Right forelimb (tissue), 1 donor: ENCODE measurements at places on chromosomes 1 and 21.

DNA sequence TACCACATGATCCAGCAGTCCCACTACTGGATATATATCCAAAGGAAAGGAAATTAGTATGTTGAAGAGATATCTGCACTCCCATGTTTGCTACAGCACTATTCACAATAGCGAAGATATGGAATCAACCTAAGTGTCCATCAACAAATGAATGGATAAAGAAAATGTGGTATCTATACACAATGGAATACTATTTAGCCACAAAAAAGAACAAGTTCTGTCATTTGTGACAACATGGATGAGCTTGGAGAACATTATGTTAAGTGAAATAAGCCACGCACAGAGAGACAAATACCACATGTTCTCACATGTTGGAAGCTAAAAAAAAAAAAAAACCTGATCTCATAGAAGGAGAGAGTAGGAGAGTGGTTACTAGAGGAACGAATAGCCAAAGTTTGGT, 17.7 kb downstream of the ATPAF1 start:
- DNase-seq: no peak

DNA sequence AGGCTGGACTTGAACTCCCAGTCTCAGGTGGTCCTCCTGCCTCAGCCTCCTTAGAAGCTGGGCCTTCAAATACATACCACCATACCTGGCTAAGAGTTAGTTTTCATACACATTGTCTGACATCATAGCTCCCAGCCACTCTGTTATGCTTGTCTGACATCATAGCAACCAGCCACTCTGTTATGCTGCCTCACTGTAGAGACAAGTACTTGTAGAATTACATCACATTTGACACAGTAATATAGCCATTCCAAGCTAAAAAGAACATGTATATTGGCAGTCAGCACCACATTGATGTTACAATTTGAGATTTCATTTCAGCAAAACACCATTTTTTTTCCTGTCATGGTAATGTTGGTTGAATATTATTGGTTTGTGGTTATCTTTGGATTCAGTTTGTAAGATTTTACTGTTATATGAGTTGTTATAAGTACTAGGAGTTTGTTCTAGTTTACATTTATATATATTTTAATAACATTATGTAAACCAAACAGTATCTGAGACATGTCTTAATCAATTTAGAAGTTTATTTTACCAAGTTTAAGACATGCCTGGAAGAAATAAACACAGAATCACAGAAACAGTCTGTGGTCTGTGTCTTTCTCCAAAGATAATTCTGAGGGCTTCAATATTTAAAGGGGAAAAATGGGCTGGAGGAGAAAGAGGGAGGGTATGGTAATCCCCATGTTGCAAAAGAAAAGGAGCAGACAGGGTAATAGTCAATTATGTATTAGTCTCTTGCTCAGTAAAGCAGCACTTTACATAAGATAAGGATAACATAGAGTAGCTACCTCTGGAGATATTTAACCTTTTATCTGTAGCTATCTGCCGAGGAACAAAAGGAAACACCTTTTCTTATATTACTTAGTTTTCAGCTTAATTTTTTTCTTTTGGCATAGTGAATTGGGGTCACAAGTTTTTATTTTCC, 43.0 kb downstream of the XPR1 start:
- no peak for DNase-seq

GRCh38 chr1:238677567-238677966, 708.8 kb upstream of the CHRM3 start:
- no peak for DNase-seq

- DNase-seq: no peak
These were observed 76.4 kb downstream of the ST3GAL3 start for GRCh38 chr1:43783671-43784205.

DNA sequence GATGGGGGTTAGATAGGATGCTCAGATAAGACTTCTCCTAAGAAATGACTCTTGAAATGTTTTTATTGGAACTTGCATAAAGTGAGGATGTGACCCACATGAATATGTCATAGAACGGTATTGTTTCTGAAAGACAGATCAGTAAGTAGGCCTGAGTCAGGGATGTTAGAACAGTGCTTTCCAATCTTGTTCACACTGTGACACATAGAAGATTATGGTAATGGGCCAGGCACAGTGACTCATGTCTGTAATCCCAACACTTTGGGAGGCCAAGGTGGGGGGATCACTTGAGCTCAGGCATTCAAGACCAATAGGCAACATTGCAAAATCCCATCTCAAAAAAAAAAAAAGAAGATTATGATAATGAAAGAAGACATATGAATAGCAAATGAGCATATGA, 32.9 kb downstream of the FMO4 start:
- DNase-seq: no peak

- no peak for DNase-seq
These were observed 59.0 kb upstream of the ST6GALNAC3 start for GRCh38 chr1:76015478-76016103.

- no peak for DNase-seq
These were observed 237.3 kb downstream of the S1PR1 start for GRCh38 chr1:101474039-101474665.

GRCh38 chr1:180198196-180198595, 31.9 kb upstream of the LHX4 start:
- DNase-seq: no peak

GRCh38 chr1:157134442-157134841, 3.8 kb downstream of the ETV3 start:
- no peak for DNase-seq

- DNase-seq: no peak
These were observed 829 bp downstream of the KCNE1 start for GRCh38 chr21:34511181-34511580.

GRCh38 chr1:4010284-4010683, 110.2 kb upstream of the C1orf174 start:
- no peak for DNase-seq

DNA sequence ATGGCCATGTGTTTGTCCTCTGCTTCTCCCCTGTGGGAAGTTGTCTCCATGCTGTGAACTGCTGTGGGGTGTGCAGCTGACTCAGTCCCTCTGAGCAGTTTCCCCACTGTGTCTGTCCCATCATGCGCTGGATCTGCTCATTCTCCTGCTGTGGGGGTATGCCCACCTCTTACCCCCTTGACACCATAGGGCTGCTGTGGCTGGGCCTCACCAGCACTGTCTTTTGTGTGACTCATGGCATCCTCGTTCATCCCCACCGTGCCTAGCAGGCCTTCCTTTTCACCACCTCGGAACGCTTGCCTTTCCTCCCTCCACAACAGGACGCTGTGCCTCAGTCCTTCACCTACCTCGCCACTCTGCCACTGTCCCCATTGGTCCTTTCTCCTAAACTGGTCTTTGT, 27.3 kb downstream of the VANGL2 start:
- no peak for DNase-seq

GRCh38 chr1:152165286-152166077, 6.5 kb upstream of the RPTN start:
- DNase-seq: no peak

DNA sequence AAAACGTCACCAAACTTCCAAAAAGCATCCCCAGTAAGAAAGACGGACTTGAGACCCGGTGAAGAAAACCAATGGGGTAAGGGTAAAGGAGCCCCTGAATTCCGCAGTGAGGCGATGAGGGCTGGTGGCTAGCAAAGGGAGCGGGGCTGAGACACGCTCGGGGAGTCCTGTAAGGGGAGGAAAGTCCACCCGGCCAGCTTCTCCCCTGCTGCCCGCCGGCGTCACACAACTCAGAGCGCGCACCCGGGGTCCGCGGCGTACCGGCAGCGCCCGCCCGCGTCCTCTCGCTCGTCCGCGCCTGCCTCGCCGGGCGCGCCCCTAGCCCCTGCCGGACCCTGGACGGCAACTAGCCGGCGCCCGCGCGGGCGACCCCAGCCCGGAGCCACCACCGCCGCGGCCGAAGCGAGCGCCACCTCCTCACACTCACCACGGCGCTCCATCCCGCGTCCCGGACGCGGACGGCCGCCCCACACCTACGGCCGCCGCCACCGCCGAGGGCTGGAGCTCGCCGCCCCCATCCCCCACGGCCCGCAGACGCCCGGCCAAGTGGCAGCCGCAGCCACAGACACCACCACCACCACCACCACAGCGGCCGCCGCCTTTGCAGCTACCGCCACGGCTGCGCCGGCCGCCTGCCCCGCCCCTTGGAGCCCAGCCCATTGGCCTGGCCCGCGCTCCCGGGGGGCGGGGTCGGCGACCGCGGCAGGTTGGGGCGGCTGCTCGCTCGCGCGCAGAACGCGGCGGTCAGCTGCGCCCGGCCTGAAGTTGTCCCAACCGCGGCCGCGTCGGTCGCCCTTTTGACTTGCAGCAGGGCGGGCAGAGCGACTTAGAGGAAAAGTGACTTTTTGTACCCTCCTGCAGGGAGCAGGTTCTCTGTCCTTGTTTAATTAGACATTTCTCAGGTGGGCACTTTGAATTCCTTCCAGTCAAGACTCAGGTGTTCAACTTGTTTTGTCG, 10.0 kb upstream of the ARHGAP29 start:
- DNase-seq: peak; percentile 82

GRCh38 chr21:38506661-38507281, 8.5 kb upstream of the ERG start:
- peak; percentile 60 for DNase-seq

DNA sequence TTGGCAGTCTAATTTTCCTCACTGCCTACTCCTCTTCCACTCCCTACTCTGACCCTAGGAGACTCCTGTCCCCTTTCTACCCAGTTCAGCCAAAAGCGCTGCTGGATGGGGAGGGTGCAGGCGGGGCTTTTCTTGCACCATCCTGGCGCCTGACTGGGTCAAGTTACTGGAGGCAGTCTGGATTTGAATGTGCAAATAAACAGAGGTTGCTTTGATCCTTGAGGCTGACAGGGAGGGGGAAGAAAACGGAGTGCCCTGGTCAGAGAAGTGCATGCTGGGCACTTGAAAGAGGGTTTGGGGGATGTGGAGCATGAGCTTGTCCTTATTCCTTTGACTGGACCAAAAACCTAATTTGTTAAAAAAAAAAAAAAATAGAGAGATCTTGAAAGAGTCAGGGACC, 76.8 kb upstream of the SOX13 start:
- no peak for DNase-seq

DNA sequence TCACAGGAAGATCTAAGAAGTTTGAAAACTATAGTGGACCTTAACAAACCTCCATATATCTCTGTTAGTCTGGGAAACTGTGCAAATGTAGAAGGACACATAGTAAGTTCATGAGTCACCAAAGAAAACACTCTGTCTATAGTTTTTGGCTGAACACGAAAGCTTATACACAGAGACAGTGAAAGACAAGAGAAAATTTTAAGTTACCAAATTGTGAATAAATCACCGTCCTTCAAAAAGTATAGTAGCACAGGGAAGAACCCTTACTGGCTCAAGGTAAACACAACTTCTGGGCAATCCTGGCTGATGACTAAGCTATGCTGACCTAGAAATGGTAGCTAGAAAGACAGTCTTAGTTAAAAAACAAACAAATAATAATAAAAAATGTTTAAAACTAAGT, 1057.9 kb downstream of the AMY1C start:
- DNase-seq: no peak

GRCh38 chr1:112956544-112957132, 642 bp upstream of the SLC16A1 start:
- no peak for DNase-seq

DNA sequence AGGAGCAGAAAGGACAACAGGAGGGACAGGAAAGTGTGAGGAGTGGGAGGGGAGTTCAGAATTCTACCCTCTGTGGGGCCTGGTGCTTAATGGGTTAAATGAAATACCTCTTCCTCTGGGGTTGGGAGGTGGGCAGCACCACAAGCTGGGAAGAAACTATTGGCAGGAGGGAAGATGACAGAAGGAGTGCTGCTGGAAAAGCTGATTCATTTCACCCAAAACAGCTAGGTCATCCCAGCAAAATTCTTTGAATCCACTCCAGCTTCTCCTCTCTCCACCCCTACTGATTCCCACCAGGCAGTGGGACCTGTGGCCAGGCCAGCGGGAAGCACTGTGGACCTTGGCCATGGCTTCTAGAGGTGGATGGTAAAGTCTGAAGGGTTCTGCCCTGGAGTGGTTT, 12.8 kb downstream of the BCAN start:
- no peak for DNase-seq

- no peak for DNase-seq
These were observed 511.7 kb downstream of the USP25 start for GRCh38 chr21:16241479-16241963.

- DNase-seq: no peak
These were observed 80.2 kb upstream of the KLHDC7A start for GRCh38 chr1:18400347-18401102.

- DNase-seq: no peak
These were observed 10.0 kb downstream of the LRRC39 start for GRCh38 chr1:100168051-100168450.

GRCh38 chr21:33386222-33386784, 16.9 kb upstream of the IFNGR2 start:
- DNase-seq: no peak

DNA sequence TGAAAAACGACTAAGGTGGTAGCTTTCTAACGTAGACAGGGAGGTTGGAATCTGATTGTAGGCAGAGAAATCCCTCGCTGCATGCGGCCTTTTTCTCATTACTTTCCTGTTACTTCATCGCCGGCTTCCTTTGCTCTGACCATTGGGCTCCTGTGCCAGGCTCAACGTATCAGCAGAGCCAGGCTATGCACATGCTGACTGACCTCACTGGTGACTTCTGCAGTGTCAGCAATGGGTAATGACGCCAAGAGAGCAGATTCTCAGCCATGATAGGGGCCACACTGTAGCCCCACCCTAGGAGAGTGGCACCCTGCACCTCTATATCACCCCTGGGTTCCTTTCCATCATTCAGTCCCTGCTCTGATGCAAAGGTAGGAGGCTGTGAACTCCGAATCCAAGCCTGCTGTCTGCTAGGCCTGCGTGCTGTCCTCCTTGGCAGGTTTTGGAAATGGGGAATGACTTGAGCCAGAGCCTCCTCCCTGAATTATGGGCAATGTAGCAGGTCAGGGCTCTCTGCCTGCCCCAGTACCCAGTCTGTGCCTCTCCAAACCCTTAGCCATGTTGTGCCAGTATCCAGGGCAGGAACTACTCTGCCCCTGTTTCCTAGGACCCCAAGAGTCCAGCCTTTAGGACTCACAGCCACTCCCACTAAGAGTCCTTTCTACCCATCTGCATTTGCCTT, 11.4 kb downstream of the PPFIA4 start:
- no peak for DNase-seq

GRCh38 chr1:89706700-89707012, 73.7 kb downstream of the LRRC8C start:
- no peak for DNase-seq

- DNase-seq: peak; percentile 61
These were observed 72.5 kb upstream of the TNFSF18 start for GRCh38 chr1:173122958-173123852.

GRCh38 chr1:183460596-183460995, 11.7 kb upstream of the SMG7 start:
- no peak for DNase-seq

DNA sequence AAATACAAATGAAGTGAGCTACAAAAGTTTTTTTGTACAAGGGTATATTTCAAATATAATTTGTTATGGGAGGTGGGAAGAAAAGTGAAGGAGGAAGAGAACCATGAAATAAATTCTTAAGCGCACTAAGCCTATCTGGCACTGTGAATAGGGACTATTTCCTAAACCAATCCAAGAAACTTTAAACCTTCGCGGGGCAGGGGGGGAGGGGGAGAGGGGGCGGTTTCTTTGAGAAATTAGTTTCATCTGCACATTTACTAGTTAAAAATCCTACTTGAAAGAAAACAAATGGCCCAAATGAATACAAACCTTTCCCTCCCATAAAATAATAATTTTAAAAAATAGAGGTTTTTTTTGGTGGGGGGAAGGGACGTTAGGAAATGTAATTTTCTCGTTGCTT, 364 bp downstream of the GOLPH3L start:
- DNase-seq: no peak

- DNase-seq: no peak
These were observed 6.6 kb downstream of the KRTAP10-8 start for GRCh38 chr21:44618504-44618903.
